Foreskin keratinocyte (primary cell): ENCODE measurements at places on chromosomes 2 and 18. TPM values are rescaled to one million over a fixed set of nuclear protein-coding genes. Genes with fewer than 3 reads are reported as not detected.

DNA sequence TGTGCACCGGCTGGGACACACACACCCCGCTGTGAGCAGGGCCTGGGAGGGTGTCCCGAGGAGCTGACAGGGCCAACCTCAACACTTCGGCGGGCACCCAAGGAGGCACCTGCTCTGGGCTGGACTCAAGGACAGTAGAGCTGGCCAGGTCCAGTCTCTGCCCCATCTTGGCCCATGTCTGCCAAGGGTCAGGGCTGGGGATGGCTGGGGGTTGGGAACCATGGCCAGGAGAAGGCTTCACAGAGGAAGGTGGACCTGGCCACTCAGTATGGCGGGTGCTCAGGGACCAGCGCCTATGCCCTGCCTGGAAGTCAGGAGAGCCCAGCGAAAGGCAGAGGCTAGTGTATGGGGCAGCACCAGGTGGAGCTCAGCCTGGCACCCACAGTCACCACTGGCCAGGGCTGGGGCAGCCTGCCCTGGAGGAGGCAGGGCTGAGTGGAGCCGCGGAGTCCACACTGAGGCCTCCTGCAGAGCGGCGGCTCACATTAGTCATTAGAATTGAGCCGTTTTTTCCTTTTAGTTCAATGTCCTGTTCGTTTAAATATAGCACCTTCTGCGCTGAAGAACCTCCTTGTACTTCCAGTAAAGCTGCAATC lies 4.2 kb downstream of the ERFE start:
- DNase-seq, result no peak

GRCh38 chr18:57885931-57886330 lies 82.8 kb upstream of the ATP8B1 start:
- DNase-seq, result no peak

DNA sequence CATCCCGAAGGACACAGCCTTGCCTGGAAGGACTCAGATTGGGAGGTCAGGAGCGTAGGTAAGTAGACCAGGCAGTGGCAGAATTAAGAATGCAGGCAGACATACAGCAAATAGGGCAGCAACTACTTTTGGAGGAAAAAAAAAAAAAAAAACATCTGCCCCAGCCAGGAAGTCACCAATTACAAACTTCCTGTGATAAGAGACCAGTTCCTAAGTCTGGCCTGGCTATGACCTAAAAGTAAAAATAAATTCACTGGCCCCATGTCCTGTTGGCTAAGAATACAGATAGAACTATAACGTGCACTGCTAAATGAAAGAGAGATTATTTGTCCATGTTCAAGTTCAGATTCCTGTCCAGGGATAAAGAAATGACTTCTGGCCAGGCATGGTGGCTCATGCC lies 45.2 kb upstream of the NOSTRIN start:
- DNase-seq, result no peak

DNA sequence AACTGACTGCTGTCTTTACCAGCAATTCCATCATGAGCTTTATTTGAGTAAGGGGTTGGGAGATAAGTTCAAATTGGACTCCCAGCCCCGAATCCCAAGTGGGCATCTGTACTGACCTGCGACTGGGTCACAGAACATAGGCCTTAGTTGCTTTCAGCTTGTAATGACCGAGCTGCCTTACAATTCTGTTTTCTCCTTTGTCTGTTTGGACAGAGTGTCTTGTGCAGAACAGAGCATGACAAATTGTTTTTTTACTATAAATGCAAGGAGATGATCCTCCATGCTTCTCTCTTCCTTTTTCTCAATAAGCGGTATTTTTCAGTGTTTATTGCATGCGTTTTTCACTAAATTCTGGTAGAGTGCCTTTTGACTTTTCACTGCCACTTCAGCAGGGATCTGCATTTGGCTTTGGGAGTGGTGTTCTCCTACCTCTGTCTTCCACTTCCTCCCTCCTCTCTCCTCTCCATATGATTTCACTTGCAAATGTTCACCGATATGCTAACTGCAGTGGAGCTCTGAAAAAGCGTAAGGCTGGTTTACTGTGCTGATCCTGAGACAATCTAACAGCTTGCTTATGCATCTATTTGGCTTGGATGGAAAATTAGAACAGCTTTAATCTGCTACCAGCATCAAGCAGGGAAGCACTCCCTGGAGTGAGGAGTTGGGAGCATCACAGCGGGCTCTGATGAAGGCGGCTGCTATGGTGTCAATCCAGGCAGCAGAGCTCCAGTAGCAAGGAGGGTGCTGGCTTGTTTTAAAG lies 158.8 kb upstream of the SMIM21 start:
- no peak for DNase-seq

DNA sequence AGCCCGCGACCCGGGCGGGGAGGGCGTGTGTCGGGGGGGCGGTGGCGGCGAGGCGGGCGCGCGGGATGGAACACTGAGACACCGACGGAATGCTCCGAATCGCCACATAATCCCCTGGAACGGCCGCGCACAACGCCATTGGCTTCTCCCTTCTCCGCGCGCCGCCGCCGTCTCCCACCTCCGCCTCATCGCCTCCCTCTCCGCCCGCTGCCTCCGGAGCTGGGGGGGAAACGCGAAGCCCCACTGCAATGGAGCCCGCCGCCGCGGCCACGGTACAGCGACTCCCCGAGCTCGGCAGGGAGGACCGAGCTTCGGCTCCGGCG lies at the start of gene PHLPP1:
TSS of gene PHLPP1 (plus strand) at position 106 of the 323 bp plus-strand sequence. CDS start at position 249, 143 bp downstream.
- no peak for DNase-seq

The RGPD3 gene
- polyA plus RNA-seq, result 0.02 TPM in 2 replicates

GRCh38 chr2:11286323-11286722 lies 58.1 kb downstream of the ROCK2 start:
- no peak for DNase-seq

The FNDC4 gene
- 15.8 and 23.7 TPM in 2 replicates for polyA plus RNA-seq
